ENCODE measurements at places on chromosomes 1 and 21. TPM values are rescaled to one million over a fixed set of nuclear protein-coding genes. Genes with fewer than 3 reads are reported as not detected.

MTARC1 gene
- total RNA-seq, result 9.7 TPM

RNF223 gene
- 0.38 TPM for total RNA-seq

FCGR2B gene
- total RNA-seq, result not detected

AKNAD1 gene
- total RNA-seq, result 0.64 TPM

All from A549 treated with CORT108297 at 1 μM for 4 hours (cell line).